ENCODE measurements at places on chromosomes 13 and 19.

- DNase-seq, result no peak
Measured at GRCh38 chr13:76638882-76639281, 247.3 kb downstream of the KCTD12 start.

DNA sequence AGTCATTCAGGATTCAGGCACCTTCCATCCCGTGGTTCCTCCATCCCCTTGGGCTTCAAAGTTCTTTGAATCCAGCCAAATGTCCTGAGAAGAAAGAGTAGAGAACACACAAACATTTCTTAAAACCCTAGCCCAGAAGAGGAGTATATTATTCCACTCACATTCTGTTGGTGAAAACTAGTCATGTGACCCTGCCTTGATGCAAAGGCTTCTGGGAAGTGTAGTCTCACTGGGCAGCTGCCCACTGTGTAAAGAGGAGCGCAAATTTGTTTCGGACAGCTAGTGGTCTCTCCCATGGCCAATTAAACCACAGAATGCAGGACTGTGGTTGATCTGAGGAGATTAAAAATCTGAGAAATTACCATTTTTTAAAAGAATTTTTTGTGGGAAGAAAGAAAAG is 304.4 kb downstream of the SUCLA2 start:
- no peak for DNase-seq

DNA sequence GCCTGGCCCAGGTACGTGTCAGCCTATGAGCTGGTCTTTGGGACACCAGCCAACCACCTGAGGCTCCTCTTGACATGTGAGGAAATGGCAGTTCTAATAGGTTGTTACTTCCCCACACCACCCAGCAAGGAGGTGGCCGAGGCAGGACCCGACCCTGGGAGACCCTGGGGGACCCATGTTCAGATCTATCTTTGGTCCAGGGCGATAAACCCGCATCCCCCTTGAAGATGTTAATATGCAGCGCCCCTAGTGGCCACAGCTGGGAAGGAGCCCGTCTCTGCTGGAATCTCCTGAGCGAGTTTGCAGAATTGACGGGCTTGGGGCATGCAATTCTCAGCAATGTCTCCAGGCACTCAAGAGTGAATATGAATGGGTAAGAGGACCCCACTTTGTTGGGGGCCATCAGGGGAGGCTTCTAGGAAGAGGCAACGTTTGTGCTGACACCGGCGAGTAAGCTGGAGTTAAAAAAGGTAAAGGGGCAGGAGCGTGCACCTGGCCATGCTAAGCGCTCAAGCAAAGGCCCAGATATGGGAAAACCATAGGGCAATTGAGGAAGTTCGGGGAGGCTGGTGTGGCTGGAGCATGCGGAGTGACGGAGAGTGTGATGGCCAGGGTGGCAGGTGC is 1.5 kb upstream of the MYO1F start:
- DNase-seq, result peak; percentile 45

DNA sequence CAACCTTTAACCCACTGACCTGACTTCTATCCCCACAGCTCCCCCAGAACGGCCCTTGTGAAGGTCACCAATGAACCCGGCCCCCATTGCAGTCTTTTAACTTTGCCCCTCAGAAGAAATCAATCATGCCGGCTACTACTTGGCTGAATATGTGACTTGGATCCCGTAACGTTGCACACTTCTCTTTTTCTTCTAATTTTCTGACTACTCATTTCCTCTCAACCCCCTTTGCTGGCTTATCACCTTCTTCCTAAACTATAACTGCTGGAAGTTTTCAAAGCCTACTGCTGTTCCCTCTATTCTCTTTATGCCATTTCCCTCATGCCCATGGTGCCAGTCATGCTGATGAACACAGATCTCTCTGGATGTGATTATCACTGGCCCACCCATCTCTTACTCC is 367.6 kb downstream of the DNAJC15 start:
- no peak for DNase-seq
